ENCODE measurements at places on chromosomes 3 and 15.

DNA sequence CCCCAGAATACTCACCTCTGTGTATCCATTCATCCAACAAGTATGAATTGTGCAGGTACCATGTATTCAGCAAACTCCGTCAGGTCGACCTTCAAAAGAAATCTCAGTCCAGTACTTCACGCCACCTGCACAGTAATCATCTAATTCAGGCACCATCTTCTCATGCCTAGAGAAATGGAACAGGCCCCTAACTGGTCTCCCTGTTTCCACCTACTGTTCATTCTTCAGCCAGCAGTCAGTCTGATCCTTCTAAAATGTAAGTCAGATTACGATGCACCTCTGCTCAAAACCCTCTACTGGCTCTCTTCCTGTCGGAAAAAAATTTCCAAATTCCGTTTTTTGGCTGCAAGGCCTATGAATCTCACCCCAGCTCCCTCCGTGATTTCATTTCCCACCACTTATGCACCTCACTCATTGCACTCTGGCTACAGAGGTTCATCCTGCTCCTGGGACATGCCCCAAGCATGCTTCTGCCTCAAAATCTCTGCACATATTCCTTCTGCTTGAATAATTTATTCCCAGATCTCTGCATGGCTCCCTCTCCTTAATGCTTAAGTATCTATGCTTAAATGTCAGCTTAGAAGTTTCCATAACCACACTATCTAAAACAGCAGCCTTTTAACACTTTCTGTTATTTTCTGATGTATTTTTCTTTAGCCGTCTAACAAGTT is 47.5 kb upstream of the PPP2R3A start:
- DNase-seq, result no peak

- no peak for DNase-seq
Measured at GRCh38 chr3:128483657-128484403, 9.2 kb downstream of the GATA2 start.

GRCh38 chr3:14141602-14142341 is 16.9 kb downstream of the TMEM43 start:
- DNase-seq, result no peak

DNA sequence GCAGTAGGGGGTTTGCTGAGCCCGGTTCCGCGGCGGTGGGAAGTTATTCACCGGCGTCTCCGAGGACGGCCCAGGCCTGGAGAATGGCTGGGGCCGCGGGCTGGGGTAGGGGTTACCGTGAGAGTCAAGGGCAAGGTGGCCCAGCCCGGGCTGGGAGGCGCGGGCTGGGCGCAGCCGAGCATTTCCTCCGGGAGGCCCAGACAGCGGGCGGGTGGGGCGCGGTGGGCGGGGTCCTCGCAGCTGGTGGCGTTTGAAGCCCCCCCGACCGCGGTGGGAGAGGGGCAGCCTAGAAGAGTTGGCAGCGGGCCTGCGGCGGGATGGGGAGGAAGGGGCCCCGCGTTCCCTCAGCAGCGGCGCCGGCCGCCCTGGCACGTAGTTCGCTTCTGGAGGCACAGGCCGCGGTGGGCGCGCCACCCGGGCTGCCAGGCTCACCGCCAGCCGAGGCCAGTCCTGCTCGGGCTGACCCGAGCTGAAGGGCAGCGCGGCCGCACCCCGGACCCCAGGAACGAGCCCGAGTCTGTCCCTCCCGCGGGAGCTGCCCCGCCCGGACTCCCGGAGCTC is 960 bp upstream of the KLF13 start:
- peak; percentile 70 for DNase-seq

DNA sequence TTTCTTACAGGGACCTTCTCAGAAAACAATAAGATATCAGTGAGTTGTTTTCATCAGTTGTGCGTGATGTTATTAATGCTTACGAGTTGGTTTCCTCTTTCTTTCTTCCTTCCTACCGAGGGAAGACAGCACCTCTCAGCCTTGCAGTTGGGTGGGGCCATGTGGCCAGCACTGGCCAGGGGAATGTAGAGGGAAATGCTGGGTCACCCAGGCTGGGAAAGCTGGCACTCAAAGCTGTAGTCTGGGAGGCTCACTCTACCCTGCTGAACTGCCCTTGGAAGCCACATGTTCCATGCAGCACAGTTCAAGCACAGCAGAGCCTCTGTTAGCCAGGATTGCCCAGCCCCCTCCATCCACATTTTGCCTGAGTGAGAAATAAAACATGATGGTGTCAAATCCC is 10.1 kb upstream of the CHCHD6 start:
- no peak for DNase-seq

DNA sequence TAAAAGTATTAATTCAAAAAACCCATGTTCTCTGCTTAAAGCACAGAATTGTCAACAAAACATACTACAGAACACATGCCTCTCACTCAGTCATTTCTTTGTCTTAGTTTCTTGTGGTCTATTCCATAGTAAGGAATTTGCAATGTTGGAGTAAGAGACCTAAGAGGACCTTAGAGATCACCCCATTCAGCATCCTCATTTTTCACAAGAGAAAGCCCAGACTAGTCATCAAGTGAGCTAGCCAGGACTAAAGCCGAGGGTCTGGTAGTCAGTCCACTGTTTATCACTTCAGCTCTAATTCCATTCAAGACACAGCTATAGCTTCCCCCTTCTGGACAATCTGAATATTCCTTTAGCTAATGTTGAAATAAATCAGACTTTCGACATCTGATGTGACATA is 601.1 kb downstream of the FHIT start:
- no peak for DNase-seq

Data from NCI-H2081 (cell line).